ENCODE measurements at places on chromosomes 12 and 14. TPM values are rescaled to one million over a fixed set of nuclear protein-coding genes. Genes with fewer than 3 reads are reported as not detected.

Gene LRRK2
- 21.2 TPM for total RNA-seq

Gene FOXJ2
- 20.4 TPM for total RNA-seq

Gene EIF2B1
- total RNA-seq: 37.4 TPM

Gene LRP1
- total RNA-seq: 757 TPM

Gene LMNTD1
- not detected for total RNA-seq

Gene KCNC2
- total RNA-seq: not detected

Gene RECQL
- total RNA-seq: 50.4 TPM

Gene AQP2
- total RNA-seq: 0.42 TPM

GRCh38 chr12:96258104-96258961 lies 64.2 kb downstream of the ELK3 start:
- DNase-seq: no peak

GRCh38 chr14:81436296-81437138 lies 36.4 kb upstream of the STON2 start:
- DNase-seq: peak; percentile 92

DNA sequence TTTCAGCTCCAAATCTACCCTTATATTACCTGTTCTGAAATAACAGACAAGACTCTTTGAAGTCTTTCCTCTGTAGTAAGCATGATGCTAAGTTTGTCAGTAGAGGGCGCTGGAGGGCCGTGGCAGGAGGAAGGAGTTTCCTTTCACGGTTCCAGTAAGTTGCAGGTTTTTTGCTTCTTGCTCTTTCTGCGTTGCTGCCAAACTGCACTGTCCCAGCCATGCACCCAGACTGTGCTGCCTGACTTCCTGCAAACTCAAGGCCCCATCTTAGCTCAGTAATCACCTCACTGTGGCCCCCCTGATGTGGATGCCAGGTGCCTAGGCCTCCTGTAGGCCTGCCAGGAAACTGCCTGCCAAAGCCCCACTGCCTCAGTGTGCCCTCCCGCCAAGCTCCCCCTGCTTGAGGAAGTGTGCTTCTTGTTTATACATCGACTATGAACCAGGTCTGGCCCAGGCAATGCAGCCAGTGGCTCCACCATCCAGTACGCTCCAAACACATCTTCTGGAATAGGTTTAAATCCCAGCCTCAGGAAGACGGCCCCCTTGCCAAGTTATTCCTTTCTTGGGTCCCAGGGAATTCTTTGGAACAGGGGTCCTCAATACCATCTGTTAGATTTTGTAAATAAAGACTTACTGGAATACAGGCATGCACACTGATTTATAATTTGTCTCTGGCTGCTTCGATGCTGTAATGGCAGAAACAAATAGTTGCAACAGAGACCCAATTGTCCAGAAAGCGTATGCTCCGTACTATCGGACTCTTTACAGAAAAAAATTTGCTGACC lies 193.7 kb upstream of the LRIG3 start:
- DNase-seq: peak; percentile 91

DNA sequence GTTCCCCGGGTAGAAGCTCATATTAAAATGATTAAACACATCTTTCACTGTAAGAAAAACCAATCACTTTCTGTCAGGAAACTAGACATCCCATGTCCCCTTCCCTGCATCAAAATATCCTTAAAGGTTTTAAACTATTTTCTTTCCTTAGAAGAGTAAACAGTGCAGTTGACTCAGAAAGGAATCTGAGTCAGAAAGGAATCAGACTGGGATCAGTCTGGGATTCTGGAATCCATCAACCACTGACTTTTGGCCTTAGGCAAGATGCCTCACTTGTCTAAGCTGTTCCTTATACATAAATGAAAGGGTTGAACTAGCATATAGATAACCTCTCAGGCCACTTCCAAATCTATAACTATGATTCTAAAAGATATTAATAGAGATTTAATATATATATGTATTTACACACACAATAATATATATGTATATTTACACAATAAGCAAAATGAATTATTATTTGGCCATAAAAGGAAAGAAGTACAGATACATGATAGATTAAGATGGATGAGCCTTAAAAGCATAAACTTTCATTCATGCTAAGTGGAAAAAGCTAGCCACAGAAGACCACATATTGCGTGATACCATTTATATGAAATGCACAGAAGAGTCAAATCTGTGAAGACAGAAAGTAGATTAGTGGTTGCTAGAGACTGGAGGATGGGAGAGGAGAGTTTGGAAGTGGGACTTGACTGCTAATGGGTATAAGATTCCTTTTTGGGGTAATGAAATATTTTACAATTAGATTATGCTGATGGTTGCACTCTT lies 114.4 kb downstream of the SLC38A1 start:
- DNase-seq: no peak

DNA sequence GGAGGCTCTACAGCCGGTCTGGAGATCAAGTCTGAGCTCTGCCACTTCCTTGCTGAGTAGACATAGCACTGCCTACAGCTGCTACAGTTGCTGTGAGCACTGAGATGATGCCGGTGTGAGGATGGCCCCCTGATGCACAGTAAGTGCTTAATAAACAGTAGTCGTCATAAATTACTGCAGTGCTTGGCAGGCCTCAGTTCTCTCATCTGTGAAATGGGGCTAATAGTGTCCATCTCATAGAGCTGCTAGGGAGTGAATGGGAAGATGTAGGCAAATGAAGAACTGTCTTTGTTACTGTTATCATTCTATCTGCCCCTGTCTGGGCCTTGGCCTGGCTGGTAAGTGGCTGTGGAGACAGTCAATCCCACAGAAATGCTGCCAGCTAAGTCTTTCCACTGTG lies 124.3 kb downstream of the RBM19 start:
- DNase-seq: no peak

GRCh38 chr12:128796439-128797118 lies 27.2 kb downstream of the SLC15A4 start:
- DNase-seq: no peak

DNA sequence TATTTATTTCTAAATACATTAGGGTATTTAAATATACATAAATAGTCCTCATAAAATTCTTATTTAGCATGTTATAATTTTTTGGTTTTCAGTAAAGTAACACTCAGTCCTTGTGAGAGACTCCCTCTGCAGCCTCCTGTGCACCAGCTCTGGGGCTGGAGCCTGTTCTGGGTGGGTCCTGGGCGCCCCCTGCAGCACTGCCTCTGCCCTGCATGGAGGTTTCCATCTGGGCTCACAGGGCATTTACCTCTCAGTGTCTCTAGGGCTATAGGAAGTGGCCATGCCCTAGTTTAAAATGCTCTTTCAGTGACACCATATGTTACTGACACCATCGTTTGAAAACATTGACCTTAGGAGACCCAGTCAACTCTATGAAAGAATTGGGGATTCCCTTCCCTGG lies 1155.2 kb downstream of the TMEM121 start:
- no peak for DNase-seq

GRCh38 chr12:108730365-108731104 lies 783 bp downstream of the CORO1C start:
- DNase-seq: peak; percentile 91
